ENCODE measurements at places on chromosomes 5 and 9.

GRCh38 chr5:54091307-54092130 is 218.9 kb downstream of the ARL15 start:
- peak; percentile 37 for DNase-seq

GRCh38 chr5:179267671-179268083 is 77.6 kb downstream of the ADAMTS2 start:
- DNase-seq, result peak; percentile 17

- no peak for DNase-seq
These were observed 37.0 kb upstream of the CRB2 start for GRCh38 chr9:123318961-123319421.

DNA sequence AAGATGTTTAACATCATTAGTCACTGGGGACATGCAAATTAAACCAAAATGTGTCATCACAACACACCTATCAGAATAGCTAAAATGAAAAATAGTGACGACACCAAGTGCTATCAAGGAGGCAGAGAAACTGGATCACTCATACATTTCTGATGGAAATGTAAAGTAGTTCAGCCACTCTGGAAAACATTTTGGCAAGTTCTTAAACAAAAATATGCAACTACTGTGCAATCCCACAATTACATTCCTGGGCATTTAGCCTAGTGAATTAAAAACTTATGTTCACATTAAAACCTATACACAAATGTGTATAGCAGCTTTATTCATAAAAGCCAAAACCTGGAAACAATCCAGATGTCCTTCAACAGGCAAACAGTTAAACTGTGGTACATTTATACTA is 53.1 kb downstream of the SVEP1 start:
- DNase-seq, result no peak

DNA sequence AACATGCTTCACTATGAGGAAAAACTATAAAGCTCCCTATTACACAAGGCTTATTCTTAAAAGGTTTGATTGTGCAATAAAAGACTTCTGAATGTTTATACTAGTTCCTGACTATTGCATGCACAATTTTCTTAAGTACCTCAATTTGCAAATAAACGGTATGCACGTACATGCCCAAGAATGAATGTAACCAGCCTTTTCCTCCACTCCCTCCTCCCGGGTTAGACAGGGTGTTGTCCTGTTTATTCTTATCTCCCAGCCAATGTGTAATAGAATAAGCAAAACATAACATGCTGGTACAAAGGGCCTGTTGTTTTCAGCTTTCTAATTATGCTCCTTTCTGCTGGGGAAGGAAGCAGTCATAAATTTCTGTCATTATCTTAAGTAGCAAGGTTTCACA is 79.1 kb downstream of the AOPEP start:
- DNase-seq, result no peak

GRCh38 chr5:55915783-55916182 is 64.6 kb downstream of the IL31RA start:
- no peak for DNase-seq

GRCh38 chr9:132401824-132402223 is 4.8 kb downstream of the TTF1 start:
- DNase-seq, result no peak

DNA sequence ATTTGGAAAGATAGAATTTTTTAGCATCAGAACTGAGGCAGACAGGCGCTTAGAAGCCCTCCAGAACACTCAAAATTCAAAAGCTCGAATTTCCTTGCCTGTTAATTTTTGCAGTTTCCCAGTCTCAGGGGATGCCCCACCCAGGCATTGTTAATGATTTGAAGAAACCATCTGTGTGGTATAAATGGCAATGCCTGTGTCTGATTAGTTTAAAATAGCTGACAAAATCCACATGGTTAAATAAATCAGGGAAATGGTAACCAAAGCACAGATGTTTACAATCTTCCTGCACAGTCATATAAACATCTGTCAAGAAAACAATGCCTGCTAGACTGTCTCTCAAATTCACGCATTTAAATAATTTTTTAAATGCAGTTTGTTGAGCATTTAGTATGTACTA is 185.2 kb upstream of the RGMB start:
- no peak for DNase-seq

- no peak for DNase-seq
These were observed 19.3 kb downstream of the DMRT3 start for GRCh38 chr9:995781-996180.

DNA sequence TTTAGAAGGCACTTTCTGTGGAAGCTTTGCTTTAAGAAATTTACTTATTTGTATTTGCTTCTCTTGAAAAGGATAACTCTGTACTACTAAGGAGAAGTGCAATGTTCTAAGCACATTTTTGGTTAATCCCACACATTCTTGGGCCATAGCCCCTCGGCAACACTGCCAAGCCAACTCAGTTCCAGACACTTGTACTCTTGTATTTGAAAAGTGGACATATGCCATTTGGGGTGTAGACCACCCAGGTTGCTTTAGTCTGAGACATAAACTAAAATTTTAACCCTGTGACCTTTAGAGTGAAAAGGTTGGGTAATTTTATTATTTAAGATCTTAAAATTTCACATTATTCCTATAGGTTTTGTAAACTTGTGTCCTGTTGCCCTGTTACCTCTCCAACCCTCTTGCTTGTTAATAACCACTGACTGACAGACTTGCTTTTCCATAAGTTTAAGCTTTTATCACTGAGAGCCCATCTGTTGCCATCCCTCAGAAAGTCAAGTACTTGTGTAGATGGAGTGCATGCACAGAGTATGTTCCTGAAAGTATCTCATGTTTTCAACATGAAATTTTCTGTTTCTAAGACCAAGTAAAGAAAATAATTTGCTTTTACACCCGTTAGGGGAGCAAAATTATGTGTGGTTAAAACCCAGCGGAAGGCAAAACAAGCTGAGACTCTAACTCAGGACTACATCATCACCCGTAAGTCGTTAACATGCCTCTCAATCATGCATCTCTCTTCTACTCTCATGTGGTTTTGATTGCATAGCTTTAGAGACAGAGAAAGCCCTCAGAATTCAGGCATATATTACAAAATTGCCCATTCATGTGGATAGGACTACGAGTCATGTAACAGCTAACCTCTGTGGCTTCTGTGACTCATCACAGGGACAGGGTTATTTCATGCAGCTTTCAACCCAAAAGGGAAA is 117.3 kb downstream of the GDNF start:
- DNase-seq, result no peak

- no peak for DNase-seq
These were observed 2400.9 kb upstream of the C9orf72 start for GRCh38 chr9:29974197-29974596.

GRCh38 chr5:174741352-174741751 is 17.0 kb downstream of the MSX2 start:
- no peak for DNase-seq

DNA sequence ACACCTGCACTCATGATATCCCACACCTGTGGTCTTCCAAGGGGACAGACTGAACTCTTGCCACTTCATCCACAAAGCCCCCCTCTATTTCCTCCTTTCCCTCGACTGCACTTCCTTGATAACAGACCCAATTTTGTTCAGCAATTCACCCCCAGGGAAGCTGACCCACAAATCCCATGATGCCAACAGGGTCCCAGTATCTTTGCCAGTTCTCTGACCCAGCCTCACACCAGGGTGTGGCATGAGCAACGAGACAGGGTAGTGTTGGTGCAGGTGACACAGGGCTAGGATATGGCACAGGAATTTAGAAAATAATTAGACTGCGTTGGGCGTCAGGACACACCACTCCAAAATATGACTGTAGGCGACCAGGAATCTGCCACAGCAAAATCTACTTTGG is 30.2 kb upstream of the KCNIP1 start:
- DNase-seq, result no peak

DNA sequence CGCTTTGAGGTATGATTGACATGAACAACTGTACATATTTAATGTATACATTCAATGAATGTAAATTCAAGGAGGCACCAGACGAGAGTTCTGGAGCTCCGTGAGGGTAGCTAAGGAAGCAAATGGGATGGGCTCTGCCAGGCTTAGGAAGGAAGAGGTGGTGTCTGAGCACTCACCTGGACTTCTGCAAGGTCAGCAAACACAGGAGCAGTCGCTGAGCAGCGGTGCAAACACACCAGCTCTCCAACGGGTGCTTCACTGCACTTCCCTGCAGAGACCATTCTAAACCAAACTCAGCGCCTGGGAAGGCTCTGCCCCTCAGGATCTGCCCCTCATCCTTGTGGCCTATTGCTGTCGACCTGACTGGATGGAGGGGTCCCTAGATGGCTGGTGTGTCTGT is 101.5 kb downstream of the COL23A1 start:
- DNase-seq, result no peak

DNA sequence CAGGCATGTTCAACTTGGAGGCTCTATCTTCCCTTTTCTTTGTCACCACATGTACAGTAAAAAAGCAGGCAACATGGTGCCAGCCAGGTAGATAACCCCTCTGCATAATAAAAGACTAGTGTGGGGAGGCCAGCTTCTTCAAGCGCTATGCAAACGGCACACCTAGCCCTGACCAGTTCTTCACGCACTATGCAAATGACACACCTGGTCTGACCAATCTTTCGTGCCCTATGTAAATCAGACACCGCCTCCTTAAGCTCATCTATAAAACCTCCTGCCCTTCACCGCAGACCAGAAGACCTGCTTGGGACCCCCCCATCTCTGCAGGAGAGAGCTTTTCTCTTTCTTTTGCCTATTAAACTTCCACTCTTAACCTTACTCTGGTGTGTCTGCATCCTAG is 28.1 kb upstream of the UGCG start:
- DNase-seq, result no peak

GRCh38 chr9:91760906-91761305 is 189.1 kb downstream of the ROR2 start:
- DNase-seq, result no peak

DNA sequence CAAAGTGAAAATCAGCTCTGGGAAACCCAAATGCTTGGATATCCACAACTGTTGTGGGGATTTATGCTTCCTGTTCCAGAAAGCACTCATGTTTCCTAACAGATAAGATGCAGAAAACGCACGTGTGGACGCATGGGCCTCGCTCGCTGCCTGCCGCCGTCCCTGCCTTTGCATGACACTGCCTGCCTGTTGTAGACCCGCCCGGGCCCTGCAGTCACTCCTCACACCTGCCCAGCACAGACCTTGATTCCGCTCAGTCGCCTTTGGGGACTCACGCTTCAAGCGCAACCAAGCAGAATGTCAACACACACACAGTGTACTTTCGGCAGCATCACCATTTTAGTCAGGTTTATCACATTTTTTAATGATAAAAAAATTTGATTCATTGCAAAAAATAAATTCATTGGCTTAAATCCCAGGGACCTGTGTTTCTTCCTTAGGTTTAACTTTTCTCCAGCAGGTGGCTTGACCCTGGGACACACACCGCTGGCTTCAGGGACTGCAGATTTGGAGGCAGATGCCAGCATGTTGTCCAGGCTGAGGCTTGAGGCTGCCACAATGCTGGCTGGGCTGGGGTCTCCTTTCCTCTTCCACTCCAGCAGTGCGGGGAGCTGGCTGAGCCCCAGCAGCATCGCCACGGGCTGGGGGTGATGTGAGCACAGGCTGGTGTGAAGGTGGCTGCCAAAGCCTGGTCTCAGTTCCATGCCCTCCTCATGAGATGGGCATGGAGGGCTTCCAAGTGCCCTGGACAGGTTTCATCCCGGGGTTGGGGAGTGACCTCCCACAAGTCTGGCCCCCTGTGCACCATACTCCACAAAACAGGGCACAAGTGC is 416.9 kb upstream of the IRX4 start:
- DNase-seq, result peak; percentile 34

- DNase-seq, result no peak
These were observed 65.0 kb downstream of the PTBP3 start for GRCh38 chr9:112268413-112268812.

DNA sequence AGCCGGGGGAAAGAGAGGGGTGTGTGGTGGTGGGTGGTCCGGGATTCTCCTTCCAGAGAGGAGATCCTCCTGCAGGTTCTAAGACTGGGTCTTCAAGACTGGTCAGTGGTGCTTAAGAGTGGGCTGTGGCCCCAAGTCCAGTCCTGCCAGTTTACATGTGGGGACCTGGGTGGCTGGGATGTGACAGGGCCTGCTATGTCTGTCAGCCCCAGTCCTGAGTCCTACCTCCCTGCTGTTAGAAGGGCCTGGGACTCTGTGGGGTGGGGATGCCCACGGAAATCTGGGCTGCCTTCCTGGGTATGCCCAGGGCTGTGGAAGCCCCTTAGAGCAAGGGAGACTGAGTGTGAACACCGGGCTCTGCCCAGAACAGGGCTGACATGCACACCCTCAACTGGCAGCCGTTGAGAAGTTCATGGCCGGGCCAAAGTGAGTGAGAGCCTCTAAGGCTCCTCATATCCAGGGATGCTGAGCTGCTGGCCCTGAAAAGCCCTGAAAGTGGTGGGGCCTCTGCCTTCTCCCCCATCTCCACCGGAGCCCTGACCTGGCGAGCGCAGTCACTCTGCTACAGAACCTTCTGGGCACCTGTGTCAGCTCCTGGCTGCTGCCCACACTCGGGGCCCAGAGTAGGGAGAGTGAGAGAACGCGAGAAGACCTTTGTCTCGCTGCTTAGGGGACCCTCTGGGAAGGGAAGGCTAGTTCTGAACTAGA is 1.7 kb downstream of the PHF2 start:
- DNase-seq, result peak; percentile 16

DNA sequence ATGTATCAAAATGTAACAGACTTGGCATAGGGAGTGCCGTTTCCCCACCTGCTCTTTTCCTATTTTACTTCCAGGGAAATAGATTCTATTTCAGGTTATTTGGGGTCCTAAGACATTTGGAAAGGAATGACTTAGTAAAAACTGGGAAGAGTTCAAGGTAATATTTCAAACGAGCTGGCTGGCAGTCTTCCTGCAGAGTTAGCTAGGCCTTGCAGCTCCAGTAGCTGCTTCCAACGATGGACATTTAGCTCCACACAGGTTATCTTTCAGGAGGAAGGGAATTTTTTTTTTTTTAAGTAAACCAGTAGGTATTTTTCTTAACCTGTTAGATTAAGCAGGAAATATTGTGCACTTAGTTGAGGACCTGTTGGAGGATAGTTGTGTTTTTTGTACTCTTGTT is 45.2 kb downstream of the TLE4 start:
- DNase-seq, result no peak

DNA sequence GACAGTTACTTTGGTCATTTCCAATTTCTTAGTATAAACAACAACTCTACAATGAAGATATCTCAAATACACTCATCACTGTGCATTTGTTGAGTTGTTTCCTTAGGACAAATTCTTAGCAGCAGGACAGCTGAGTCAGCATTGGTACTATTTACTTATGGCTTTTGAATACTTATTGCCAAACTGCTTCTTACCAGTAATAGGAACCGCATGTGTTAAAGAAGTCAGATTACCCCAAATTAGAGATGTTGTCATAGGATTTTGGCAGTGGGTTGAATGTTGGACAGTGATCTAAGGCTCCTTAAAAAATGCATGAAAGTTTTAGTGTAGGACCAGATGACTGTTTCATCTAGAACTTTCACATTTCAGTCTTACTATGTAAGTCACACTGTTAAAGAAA is 280.1 kb upstream of the DMRT1 start:
- no peak for DNase-seq

GRCh38 chr9:72211047-72211446 is 61.8 kb downstream of the GDA start:
- DNase-seq, result no peak

DNA sequence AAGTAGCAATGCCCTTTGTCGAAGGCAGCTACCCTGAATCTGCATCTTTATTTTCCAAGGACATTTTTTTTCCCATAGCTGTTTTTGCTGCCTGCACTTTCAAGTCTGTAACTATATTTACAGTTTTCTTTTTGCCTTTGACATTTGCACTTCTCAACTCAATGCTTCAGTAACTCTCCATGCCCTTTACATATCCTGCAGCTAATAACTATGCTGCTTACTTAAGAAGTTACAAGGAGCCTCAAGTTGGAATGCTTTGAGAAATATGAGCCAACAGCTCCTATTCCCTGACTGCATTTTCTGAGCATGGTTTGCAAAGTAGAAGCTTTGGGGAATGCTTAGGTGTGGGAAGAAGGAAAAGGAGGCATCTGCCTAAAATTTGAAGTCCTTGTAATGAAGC is 194.8 kb upstream of the TRPC7 start:
- DNase-seq, result no peak
